ENCODE measurements at places on chromosomes 3 and 15. TPM values are rescaled to one million over a fixed set of nuclear protein-coding genes. Genes with fewer than 3 reads are reported as not detected.

Gene NANOGP8
- not detected for total RNA-seq

DNA sequence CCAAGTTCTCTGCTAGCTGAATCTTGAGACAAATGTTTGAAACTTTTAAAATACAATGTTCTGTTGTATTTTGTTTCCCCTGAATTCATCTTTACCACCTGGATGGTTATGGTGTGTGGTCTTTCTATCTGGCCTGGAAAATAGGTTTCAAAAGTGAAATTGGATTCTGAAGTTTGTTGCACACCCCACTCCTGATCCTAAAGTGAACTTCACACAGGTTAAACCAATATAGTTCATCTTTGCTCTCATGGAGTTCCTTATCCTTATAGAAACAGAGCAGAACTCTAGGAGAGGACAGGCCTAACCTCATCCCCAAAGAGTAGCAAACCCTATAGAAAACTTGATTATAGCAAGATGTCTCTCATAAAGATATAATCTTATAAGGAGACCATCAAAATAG, 179.4 kb upstream of the BCL6 start:
- DNase-seq = no peak

GRCh38 chr3:79521221-79521848, 246.5 kb downstream of the ROBO1 start:
- DNase-seq = peak; percentile 24

Gene AHSG
- total RNA-seq = 0.52 TPM

- DNase-seq = peak; percentile 85
Observed at GRCh38 chr3:134483195-134483900, 2.4 kb downstream of the ANAPC13 start.

DNA sequence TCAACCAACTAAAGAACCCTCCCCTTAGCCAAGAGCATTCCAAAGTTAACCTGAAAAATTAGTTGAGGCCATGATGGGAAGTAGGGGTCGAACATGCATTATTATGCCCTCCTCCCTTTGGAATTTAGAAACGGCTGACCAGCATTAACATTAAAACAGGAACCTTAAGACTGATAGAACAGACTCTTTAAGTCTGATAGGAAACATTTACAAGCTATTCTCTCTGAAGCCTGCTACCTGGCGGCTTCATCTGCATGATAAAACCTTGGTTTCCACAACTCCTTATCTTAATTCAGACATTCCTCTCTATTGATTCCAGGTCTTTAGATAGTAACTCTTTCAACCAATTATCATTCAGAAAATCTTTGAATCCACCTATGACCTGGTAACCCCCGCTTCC, 331.0 kb downstream of the CGGBP1 start:
- DNase-seq = no peak

GRCh38 chr3:159238646-159239045, 436.8 kb downstream of the MFSD1 start:
- DNase-seq = no peak

GRCh38 chr3:156037356-156037755, 83.0 kb upstream of the KCNAB1 start:
- no peak for DNase-seq

Gene RPL22L1
- 30.7 TPM for total RNA-seq

Gene XCR1
- total RNA-seq = not detected

DNA sequence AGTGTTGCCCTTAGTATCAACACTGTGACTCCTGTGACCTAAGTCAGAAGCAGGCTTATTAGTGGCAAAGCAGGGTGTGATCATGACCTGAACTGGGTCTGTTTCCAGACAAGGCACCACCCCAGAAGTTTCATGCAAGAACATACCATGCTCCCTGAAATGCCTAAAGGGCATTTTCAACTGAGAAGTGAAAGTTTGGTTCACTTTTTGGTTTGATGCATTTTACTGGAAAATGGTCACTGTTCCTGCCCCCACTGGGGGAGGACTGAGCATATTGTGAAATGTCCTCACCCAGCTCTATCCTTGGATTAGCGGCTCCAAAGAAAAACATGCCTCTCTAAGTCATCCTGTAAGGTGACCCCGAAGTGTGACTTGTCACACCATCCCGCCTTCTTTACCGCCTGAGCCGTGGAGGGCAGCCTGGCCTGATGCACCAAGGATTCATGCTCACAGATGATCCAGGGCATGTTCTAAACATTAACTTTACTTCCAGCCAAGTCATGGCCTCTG, 3.1 kb upstream of the FAM240A start:
- no peak for DNase-seq

Gene CEMIP
- total RNA-seq = 1.3 TPM

- no peak for DNase-seq
Observed at GRCh38 chr15:80558631-80559319, 136.3 kb upstream of the ABHD17C start.

- DNase-seq = no peak
Observed at GRCh38 chr3:62625268-62625667, 249.9 kb downstream of the CADPS start.

- no peak for DNase-seq
Observed at GRCh38 chr3:66567077-66567476, 66.3 kb upstream of the LRIG1 start.

Gene CCRL2
- total RNA-seq = not detected

- no peak for DNase-seq
Observed at GRCh38 chr3:70640481-70640880, 328.0 kb upstream of the MDFIC2 start.

- no peak for DNase-seq
Observed at GRCh38 chr15:77018796-77019505, 24.0 kb downstream of the PSTPIP1 start.

Gene HCLS1
- total RNA-seq = 2.8 TPM

DNA sequence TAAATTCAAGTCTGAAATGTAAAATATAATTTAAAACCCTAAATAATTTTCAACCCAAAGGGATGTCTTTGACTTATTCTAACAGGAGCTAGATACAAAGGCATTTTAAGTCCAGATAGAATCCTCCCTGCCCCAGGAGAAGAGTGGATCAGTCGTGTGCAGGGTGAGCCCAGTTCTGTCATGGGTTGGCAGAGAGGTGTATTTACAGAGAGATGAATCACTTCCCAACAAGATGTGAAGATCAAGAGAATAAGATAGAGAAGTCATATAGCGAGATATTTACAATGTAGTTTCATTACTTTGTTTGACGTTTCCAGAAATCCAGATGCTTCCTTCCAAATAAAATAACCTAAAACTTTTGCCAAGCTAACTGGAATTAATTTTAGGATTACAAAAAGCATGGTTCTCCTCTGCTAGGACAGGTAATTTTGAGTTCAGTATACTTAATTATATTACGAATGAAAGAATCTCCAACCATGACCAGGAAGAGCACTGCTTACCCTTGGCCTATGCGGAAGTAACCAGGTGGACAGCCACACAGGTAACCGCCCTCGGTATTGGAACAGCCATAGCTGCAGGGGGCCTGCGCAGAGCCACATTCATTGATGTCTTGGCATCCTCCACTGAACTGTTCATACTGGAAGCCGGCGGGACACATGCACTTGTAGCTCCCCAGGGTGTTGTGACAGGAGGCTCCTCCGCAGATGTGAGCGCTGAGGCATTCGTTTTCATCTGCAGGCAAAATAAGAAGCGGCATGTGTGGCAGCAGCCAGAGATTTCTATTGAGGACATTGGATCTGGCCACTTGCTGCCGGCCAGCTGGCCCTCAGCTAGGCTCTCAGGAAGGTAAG, 84.0 kb downstream of the DUT start:
- peak; percentile 27 for DNase-seq

DNA sequence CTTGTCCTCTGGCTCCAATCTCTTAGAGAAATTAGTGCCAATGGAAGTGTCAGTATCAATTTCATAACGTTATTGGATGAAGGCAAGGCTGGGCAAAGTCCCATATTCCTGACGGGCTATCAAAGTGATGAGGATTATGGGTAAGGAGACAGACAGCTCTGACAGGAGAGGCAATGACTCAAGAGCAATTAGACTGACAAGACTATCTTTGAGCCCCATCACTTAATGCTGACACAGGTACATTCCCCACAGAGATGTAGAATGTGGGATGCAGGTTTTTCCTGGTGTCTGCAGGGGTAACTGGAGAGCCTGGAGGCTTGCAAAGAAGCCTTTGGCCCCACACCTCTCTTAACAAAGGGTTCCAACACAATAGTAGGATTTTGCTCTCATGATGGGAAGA, 208.3 kb downstream of the NTRK3 start:
- DNase-seq = no peak

GRCh38 chr3:33613041-33613440, 105.0 kb downstream of the CLASP2 start:
- DNase-seq = no peak

DNA sequence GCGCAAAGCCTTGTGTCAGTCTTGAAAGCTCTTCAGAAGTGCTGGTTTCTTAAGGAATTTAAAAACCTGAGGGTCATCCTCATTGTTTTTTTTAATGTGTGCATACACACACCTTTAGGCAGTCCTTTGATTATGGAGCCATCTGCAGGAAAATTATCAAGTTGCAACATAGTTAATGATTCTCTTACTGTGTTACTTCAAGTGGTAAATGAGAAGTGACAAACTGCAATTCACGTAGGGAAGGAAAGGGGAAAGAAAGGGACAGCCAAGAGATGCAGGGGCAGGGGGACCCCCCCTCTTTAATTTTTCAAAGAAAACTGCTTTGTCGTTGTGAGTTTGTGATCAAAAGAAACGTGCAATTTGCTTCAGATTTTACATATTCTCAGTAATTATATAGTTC, 162.4 kb upstream of the CGNL1 start:
- DNase-seq = peak; percentile 24

DNA sequence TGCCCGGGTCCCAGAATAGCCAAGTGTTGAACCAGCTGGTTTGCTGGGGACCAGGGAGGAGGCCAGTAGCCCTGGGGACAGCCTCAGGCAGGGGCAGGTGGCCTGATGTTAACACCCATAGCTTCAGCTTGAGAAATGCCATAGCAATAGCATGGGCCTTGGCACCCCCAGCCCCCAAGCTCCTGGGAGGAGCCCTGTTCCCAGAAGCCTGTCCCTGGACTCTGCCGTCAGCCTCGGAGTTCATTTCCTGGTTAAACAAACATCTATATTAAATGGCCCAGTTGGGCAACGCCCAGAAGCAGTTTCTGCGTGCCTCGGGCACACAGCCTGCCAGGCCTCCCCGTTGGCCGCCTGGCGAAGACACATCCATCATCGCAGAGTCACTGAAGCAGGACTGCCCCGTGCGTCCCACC, 58.2 kb downstream of the FGD5 start:
- DNase-seq = no peak

DNA sequence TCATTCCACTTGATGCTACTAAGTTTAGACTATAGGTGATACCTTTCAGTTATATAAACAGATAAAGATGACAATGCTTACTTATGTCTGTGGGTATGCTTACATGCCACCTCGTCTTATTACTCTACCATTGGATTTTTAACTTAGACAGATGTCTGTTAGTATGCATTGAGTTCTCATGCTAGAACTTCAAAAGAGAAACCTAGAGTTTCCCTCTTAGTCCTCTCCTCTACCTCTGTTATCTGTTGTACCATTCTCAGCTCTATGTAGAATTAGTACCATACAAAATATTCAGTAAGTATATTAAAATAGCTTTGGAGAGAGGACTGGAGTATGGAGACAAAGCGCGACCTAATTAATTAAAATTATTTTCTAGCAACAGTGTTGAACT, 111.3 kb downstream of the BBX start:
- no peak for DNase-seq

Gene SLC28A1
- total RNA-seq = 0.17 TPM

Gene SNURF
- total RNA-seq = 15.3 TPM

- peak; percentile 36 for DNase-seq
Observed at GRCh38 chr15:53586799-53587198, 172.7 kb downstream of the WDR72 start.

DNA sequence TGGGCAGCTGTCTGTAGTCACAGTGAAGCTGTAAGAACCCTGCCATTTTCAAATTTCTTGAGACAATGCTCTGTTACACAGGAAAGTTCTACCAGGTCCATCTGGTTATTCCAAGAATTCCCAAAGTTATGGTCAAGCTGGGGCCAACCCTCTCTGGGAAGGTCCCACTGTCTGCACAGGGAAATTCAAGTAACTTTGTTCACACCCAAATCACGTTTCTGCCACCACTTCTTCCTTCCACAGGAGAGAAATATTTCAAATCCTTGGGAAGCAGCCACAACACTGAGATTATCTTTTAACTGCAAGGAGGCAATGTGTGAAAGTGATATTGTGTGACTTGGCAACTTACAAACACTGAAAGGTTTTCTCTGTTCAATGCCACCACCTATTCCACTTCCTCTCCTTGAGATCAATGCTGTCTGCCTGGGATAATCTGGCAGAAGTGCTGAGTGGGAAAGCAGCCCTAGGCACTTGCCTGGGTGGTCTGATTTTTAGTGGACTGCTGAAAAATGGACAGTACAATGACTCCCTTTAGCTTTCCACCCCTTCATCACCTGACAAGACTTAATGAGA, 5.6 kb downstream of the SCAMP2 start:
- DNase-seq = no peak

DNA sequence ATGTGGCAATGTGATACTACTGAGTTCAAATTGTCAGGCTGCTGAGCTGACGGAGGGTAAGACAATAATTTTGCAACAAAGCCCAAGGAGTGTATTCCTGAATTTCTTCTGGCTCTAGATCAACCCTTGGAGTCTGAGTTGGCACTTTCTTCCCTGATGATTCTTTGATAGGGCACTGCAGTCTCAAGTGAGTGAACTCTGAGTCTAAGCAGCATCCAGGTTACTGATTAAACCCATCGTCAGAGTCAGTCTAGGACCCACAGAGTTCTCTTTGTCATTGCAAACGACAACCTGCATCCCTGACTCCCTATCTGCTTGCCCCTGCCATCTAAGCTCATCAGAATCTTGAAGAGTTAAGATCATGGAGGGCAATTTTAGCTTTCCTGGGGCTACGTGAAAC, 58.6 kb downstream of the MME start:
- no peak for DNase-seq

Gene ALS2CL
- total RNA-seq = 57.5 TPM

Gene CCDC54
- not detected for total RNA-seq

DNA sequence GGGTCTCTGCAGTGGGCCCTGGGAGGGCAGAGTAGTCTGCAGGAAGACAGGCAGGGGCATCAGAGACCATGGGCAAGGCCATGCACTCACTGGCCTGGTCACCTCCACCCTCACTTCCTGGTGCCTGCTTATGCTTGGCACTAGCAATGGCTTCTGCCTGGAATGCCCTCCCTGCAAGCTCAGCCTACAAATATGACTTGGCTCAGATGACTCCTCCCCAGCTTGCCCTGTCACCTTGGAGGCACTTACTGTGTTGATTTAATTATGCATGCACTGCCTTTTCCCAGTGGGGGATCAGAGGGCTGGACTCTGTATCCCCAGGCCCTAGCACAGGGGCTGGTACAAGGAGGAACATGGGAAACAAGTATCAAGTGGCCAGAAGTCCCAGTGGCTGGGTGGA, 7.8 kb downstream of the C3orf18 start:
- no peak for DNase-seq

Gene GOLGA6D
- not detected for total RNA-seq

Gene SPATA12
- 0.21 TPM for total RNA-seq

DNA sequence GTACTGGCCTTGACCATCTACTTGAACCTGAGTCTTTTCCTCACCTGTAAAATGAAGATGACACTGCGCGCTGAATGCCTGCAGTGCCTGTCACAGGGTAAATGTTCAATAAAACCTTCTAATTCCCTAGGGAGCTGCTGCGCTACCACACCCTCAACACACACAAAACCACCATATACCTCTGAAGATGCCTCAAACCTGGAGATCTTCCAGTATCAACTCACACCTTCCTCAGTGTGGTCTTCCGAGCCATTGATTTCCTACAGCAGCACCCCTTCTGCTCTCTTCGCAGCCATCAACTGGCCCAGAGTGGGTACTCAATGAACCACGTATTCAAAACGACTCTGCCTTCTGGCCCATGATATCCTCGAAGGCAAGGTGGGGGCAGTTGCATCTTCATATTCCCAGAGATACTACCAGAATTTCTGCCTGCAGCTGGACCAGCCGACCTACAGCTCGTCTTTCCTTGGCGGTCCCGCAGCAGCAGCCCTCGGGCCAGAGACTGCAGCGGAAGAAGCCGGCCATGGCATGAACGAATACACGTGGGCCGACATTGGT, 695 bp downstream of the RPL32 start:
- no peak for DNase-seq

All from mammary epithelial cell (primary cell).